ENCODE measurements at places on chromosomes 16 and 17.

DNA sequence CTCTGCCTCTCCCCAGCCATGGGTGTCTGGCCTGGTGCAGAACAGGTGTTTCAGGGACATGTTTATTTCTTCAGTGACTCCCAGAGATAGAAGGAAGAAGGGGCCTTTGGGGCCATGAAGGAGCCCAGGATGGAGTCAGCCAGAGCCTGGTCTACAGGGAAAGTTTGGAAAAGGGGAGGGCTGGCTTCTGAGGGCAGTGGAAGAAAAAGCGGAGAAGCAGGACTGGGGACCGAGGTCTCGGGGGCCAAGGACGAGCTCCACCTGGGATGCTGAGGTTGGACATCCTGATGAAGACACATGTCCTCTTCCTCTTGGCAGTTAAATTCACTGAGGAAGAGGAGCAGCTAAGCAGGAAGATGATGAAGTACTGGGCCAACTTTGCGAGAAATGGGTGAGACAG is 7.7 kb downstream of the CES2 start:
- no peak for DNase-seq

DNA sequence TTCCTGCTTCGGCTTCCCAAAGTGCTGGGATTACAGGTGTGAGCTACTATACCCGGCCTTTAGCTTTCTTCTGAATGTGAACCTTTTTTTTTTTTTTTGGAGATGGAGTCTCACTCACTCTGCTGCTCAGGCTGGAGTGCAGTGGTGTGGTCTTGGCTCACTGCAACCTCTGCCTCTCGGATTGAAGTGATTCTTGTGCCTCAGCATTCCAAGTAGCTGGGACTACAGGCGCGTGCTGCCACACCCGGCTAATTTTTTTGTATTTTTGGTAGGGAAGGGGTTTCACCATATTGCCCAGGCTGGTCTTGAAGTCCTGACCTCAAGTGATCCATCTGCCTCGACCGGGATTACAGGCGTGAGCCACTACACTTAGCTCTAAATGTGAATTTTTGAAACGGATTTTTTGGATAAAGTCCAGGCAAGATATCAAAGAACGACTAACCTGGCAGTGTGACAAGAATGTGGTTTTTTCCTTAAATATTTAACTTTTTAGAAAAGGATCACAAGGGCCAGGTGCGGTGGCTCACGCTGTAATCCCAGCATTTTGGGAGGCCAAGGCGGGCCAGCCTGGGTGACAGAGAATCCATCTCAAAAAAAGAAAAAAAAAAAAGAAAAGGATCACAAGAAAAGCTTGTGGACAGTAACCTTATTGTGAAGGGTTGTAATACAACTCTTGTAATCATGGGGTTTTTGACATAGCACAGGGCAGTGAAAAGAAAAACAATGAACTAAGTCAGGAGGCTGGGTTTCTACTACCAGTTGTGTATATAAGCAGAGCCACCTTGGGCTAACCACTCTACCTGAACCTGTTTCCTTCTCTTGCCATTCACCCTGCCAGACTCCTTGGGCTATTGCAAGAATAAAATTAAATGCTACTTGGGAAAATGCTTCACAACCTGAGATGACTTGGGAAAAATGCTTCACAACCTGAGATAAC is 6.2 kb downstream of the BRCA1 start:
- DNase-seq: no peak

DNA sequence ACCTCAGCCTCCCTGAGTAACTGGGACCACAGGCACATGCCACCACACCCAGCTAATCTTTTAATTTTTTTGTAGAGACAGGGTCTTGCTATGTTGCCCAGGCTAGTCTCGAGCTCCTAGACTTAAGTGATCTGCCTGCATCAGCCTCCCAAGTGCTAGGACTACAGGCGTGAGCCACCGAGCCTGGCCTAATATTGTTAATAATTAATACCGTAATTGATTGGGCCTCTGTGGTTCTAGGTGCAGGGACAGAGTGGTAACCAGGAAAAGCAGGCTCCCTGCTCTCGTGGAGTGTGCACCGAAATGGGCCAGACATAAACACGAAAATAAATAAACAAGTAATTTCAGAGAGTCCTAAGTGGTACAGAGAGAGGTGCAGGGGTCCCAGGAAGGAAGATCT is 241.0 kb downstream of the GSG1L start:
- no peak for DNase-seq

- no peak for DNase-seq
Observed at GRCh38 chr16:82093666-82094300, 58.7 kb downstream of the HSD17B2 start.

DNA sequence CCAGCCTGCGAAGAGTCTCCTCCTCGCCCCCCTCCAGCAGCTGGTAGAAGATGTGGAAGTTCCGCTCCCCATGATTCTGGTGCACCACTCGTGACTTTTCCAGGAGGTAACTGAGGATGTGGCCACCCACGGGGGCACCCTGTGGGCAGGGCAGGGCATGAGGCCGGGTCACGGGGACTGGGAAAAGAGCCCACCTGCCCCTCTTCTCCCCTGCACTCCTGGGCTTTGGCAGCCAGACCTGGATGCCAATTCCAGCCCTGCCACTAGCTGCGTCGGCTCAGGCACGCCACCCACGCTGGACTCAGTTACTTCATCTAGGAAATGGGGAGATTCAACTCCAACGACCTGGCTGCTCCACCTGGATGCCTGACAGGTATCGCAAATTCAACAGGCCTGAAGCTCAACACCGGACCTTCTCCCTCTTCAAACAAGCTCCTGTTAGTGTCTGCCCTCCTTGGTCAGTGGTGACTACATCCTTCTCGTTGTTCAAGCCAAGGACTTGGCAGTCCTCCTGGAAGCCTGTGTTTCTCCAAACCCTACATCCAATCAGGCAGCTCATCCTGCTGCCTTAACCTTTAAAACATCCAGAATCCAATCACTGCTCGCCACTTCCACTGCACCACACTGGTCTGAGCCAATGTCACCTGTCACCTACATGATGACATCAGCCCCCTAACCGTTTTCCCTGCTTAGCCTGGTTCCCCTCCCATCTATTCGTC is 11.6 kb downstream of the MYO1C start:
- DNase-seq: no peak

DNA sequence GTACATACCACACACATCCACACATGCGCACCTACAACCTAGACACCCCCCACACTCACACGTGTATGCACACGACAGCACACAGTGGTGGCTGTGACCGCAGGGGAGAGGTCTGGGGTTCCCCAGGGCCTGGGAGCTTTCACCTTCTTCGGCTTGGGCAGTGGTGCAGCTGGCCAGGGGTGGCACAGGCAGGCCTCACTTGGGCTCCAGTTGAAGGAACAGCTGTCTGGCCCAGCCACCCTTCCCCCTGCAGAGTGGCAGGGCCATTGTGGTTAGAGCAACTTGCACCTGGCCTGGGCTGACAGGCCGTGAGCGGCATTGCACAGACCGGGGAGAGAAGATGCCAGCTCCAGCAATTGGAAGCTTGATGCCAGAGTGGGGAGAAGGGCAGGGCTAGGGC is 114.5 kb upstream of the GSE1 start:
- DNase-seq: peak; percentile 21

- no peak for DNase-seq
Observed at GRCh38 chr16:69711115-69711740, 15.1 kb downstream of the NQO1 start.

- DNase-seq: no peak
Observed at GRCh38 chr17:66957951-66958579, 6.4 kb upstream of the CACNG4 start.

DNA sequence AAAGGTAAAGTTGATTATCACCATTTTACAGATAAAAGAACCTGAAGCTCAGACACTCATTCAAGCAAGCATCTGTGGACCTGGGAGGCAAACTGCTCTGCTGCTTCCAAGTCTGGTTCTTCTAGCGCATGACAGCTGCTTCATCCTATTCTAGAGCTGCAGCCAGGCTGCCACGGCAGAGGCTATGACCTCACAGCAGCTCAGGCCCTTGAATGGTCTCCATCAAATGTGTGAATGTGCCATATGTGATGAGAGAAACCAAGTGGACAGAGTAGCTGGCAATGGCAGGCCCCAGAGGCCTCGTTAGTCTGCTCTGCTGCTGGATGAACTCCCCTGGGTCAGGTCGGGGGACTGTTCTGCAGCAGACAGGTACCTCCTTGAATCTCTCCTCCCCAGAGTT is 30.7 kb upstream of the FOXJ1 start:
- DNase-seq: no peak

DNA sequence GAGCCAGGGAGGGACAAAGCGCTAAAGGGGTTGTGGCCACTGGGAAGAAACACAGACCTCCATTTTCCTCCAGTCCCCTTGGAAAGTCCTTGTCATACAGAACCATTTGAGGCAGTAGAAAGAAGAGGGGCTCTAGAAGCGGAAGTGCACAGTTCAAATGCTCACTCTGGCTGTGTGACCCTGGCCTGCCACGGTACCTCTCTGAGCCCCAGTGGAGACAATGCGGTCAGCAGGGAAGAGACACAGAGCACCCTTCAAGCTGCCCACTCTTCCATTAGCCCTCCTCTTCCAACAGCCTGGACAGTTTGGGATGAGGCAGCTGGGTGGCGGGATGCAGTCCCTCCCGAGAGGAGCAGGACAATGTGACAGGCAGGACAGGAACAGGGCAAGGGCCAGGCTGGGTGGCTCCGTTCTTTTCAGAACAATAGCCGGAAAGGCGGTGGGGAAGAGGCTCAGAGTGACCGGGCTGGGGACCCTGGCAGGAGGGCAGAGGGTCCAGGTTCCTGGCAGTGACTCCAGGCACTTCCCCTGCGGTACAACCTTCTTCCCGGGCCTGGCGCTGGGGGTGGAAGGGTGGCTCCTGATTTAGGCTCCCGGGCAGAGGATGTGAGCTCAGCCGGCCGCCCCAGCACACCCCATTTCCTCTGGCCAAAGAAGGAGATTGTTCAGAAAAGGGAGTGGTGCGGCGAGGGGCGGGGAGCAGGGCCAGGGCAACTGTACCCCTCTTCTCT is 5.6 kb downstream of the CASKIN2 start:
- DNase-seq: no peak

DNA sequence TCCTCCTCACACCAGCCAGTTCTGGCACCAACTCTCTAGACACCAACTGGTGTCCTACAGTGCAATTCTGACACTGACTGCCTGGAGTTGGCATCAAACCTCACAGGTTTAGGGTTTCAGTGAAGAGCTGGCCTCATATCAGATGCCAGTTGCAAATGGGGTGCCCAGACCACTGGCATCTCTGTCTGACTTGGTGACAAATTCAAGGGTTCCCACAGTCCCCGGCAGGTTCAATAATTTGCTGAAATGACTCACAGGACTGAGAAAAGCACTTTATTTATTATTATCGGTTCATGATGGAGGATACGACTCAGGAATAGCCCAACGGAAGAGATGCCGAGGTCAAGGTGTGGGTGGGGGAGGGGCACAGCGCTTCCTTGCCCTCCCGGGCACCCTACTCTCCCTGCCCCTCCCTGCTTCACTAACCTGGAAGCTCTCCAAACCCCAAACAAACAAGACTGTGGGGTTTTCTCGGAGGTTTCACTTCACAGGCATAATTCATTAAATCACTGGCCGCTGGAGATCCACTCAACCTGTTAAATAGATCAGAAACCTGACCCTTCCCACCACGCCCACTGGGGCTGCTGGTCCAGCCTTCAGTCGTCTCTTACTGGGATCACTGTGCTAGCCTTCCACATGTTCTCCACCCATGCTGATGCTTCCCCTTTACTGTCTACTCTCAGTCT is 1.7 kb upstream of the NLRP1 start:
- DNase-seq: peak; percentile 51
